Substantia nigra (tissue), 51 donors: ENCODE measurements at places on chromosomes 7 and 10.

GRCh38 chr7:94133460-94133859 lies 129.3 kb upstream of the BET1 start:
- no peak for DNase-seq

DNA sequence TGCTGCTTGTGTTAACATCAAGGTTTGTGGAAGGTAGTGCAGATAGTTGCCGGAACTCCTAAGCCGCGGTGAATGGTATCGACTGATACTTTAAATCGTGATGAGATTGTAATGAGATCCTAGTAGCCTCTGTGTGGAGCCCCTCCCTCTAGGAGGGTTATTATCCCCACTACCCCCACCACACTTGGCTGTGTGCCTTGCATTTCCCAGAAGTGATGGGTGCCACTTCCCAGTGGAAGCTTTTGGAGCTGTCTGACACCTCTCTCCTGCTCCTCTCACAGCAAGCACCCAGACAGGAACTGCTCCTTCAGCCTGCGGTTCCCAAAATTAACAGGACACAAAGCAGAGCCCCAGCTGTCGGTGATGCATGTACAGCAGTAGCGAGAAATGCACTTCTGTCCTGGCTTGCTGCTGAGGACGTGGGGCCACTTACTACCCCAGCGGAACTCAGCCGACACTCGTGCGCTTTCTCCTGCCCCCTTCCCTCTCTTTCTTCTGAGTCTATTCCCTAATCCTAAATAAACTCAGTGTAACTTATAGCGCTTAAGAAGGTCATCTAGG lies 52.5 kb downstream of the PRKAG2 start:
- no peak for DNase-seq

GRCh38 chr7:16765436-16765859 lies 11.9 kb downstream of the TSPAN13 start:
- no peak for DNase-seq

- no peak for DNase-seq
Measured at GRCh38 chr7:45342236-45342635, 184.6 kb downstream of the RAMP3 start.

GRCh38 chr7:27156916-27157701 lies 634 bp upstream of the HOXA7 start:
- no peak for DNase-seq

- DNase-seq = no peak
Measured at GRCh38 chr7:67723591-67723990, 727.0 kb downstream of the TYW1 start.

GRCh38 chr7:148492157-148492860 lies 98.3 kb upstream of the C7orf33 start:
- DNase-seq = no peak

- DNase-seq = no peak
Measured at GRCh38 chr10:58698777-58699356, 186.2 kb downstream of the BICC1 start.

GRCh38 chr10:71796749-71797405 lies 23.6 kb upstream of the VSIR start:
- DNase-seq = no peak

DNA sequence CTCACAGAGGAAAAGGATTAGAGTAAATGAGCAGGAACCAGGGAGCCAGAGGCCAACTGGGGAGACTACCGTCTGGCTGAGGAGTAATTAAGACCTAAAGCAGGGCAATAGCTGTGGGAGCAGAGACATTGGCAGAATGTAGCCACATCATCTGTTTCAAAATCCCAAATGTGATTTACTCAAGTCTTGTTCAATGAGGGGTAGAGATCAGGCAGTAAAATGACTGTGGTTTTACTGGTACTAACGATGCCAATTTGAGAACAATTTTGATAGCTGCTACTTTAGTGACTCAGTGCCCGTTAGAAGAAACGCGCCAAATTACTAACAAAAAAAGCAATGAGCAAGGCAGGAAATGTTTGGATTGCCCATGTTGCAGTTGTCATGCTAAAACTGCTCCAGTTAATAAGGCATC lies 12.7 kb upstream of the MIOS start:
- no peak for DNase-seq

- no peak for DNase-seq
Measured at GRCh38 chr7:75010036-75010435, 45.5 kb downstream of the CASTOR2 start.

- DNase-seq = no peak
Measured at GRCh38 chr10:20114179-20114578, 297.9 kb downstream of the PLXDC2 start.

- DNase-seq = peak; percentile 52
Measured at GRCh38 chr7:30911561-30911969, at the start of gene AQP1. AQP1 (plus strand) TSS chr7:30911853; CDS start chr7:30911910, 57 bp downstream.

GRCh38 chr7:52423251-52423650 lies 612.2 kb upstream of the POM121L12 start:
- no peak for DNase-seq

DNA sequence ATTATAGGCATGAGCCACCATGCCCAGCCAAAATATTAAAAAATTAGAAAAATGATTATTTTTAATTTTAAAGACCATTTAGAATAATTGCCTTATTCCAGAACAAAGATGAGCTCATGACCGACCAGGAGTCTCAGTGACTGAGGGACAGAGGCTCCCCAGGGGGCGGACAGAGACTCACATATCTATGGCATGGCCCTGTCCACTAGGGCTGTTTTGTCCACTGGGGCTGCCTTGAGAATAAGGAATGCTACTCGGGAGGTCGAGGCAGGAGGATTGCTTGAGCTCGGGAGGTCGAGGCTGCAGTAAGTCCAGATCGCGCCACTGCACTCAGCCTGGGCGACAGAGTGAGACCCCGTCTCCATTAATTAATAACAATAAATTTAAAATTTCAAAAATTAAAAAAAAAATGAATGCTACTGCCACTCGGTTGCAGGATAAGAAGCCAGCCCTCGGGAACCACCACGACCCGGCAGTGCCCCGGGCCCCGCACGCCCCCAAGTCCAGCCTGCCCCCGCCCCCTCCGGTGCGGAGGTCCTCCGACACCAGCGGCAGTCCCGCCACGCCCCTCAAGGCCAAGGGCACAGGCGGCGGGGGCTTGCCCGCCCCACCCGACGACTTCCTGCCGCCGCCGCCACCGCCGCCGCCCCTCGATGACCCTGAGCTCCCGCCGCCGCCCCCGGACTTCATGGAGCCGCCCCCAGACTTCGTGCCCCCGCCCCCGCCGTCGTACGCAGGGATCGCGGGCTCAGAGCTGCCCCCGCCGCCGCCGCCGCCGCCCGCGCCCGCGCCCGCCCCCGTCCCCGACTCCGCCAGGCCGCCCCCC lies 128.6 kb downstream of the APBB1IP start:
- no peak for DNase-seq

- DNase-seq = no peak
Measured at GRCh38 chr7:156731651-156732050, 91.1 kb downstream of the RNF32 start.

DNA sequence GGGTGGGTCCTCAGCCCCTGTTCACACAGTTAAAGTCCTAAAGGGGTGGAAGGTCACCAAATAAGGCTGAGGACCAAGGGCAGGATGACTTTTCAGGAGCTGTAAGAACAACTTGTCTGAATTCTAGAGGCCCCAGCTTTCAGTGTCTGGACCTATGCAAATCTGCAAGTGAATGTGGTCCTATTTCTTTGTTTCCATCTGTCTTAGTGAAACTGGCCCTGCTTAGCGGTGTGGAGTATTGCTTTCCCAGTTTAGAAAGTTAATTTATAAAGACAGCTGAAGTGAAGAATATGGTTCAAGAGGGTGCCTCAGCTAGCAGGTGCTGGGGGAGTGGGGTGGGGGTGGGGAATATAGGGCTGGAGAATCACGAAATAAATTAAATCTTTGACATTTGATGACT lies 40.1 kb downstream of the HHEX start:
- no peak for DNase-seq

GRCh38 chr10:76210211-76210610 lies 778.8 kb downstream of the LRMDA start:
- no peak for DNase-seq

DNA sequence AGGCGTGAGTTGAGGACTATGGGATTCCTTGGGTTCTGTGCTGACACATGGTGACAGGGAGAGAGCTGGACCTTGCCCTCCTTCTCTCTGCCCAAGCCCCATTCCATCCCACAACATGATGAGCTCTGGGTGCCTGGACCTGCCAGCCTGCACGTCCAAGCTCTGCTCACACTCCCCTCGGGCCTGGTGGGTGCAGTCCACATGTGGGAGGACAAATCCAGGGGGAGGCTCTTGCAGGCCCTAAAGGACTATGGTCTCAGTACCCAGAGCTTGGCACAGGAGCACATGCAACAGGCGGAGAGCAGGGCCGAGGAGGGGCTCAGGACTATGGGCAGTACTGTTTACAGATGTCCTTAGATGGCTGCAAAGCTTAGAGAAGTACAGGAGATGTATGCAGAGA lies 91.4 kb downstream of the CLEC2L start:
- no peak for DNase-seq

DNA sequence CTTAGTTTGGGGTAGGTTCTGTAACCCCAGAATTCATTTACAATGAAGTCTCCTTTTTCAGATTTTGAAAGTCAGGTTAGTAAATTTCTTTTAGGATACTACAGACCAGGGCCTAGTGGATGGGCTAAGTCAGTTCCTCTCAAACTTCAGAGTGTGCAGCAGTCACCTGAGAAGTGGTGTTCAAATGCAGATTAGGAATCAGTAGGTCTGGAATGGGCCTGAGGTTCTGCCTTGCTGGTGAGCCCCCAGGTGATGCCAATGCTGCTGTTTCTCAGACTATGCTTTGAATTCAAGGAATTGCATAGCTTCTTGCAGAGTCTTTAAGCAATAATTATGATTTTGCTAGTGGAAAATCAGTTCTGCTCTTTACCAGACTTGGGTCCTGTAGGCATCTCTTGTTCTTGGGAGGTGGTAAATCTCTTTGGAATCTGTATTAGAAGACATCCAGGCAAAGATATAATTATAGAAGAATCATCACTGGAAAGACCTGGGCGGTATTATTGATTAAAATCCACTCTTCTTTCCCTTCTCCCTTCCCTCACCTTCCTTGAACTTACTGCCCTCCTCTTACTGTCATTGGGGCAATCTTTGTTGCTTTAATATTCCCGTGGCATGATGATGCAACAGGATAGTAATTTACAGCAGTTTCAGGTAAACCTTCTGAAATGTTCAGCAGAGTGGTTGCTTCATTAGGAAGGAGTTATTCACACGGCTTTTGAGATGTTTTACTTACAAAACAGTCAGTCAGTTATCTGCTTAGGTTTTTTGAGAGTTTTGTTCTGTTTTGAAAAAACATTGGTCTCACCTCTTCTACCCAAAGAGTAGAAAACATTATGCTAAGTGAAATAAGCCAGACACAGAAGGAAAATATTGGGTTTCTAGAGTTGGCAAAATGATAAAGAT lies 87.2 kb downstream of the NRF1 start:
- DNase-seq = no peak

DNA sequence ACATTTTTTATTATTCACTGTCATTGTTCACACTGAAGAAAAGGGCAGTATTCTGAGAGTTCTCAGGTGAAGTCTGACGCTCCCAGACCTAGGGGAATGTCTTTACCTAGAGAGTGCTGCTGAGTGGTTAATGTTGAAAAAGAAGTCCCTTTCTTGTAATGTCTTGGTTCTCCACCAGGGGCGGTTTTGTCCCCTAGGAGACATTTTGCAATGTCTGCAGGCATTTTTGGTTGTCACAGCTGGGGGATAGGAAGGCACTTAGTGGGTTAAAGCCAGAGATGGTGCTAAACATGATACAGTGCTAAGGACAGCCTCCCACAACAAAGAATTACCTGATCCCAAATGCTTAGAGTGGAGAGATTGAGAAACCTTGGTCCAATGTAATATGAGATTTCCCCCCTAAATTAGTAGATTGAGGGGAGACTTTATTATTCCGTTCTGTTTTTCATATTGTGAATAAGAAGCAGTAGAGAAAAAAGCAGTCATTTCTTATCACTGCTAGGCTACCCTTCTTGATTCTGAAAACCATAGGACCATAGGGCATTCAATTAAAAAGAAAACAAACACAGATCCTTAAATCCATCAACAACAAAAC lies 13.1 kb downstream of the UMAD1 start:
- DNase-seq = no peak

DNA sequence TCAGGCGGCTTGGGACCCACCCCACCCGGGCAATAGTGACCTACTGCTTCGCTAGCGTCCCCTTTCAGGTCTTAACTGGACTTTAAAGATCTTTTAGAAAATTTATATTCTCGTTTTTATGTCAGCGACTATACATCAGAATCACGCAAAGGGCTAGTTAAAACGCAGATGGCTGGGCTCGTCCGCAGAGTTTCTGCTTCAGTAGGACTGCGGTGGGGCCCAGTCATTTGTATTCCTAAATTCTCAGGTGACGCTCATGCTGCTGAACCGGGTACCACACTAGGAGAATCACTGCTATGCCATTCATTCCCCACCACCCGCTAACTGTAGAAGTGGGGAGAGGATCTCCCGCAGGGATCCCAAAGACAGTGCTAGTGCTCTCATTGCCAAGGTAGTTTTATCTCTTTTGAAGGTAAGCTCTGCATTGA lies 12.0 kb upstream of the SP8 start:
- no peak for DNase-seq

DNA sequence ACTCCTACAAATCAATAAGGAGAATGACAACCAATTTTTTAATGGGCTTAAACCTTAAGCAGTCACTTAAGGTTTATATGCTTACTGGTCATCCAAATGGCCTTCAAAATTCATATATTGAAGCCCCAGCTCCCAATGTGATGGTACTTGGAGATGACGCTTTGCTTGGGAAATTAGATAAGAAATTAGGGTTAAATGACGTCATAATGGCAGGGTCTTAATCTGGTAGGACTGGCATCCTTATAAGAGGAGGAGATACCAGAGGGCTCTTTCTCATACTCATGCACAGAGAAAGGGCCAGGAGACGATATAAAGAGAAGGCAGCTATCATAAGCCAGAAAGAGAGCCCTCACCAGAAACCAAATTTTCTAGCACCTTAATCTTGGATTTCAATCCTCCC lies 350.8 kb upstream of the NFE2L3 start:
- no peak for DNase-seq

DNA sequence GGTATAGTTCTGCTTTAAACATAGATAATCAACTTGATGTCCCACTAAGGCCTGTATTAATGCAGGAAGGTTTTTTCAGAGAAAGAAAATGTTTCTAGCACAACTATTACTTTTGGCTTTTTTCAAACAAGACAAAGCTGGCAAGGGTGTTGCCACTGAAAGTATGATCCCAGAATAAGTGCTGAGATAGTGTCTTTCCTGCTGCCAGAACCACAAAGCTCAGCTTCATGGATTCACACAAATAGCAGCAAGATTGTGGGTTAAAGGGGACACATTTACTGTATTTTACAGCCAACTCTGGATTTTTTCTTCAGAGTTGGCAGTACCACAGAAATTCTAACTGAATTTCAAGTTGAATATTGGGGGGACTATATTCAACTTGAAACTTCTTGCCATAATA lies 4.3 kb downstream of the NCOA4 start:
- no peak for DNase-seq

- no peak for DNase-seq
Measured at GRCh38 chr10:52353960-52354394, 39.9 kb downstream of the DKK1 start.

GRCh38 chr10:101257084-101257483 lies 27.8 kb upstream of the LBX1 start:
- no peak for DNase-seq

DNA sequence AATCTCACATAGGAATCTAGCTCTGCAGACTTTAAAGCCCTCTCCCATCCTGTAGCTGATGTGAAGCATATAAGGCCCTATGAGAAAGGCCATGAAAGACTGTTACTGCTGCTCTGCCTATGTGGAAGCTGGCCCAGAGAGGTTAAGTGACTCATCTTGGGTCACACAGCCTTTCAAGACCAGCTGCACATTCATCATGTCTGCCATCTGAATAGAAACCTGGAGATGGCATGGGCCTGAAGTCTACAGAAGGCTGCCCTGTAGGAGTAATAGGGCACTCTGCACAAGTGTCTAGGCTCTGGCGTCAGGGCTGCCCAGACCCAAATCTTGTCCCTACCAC lies 59.4 kb upstream of the COL13A1 start:
- no peak for DNase-seq
